OCI-LY7 (cell line): ENCODE measurements at places on chromosomes 1 and 21. TPM values are rescaled to one million over a fixed set of nuclear protein-coding genes. Genes with fewer than 3 reads are reported as not detected.

The SLC25A33 gene
- 14.1 and 16.5 TPM in 2 replicates for total RNA-seq

The ACTN2 gene
- total RNA-seq: not detected in 2 replicates

The NFIA gene
- 16.4 and 18.8 TPM in 2 replicates for total RNA-seq

The HJV gene
- not detected in 2 replicates for total RNA-seq

The KCNN3 gene
- 44.5 and 50.8 TPM in 2 replicates for total RNA-seq

The HNRNPCL2 gene
- total RNA-seq: not detected in 2 replicates

The HMCN1 gene
- total RNA-seq: 0.02 and 0.07 TPM in 2 replicates

The FCRL4 gene
- not detected in 2 replicates for total RNA-seq

The TMEM69 gene
- total RNA-seq: 42.2 and 49.1 TPM in 2 replicates

The OR2T11 gene
- 0.13 TPM in 1 of 2 replicates, not detected in the other for total RNA-seq

The RPL5 gene
- total RNA-seq: 1,651 and 1,677 TPM in 2 replicates

The TMEM200B gene
- not detected in 2 replicates for total RNA-seq

The FHAD1 gene
- not detected in 2 replicates for total RNA-seq

The OR2AK2 gene
- not detected in 2 replicates for total RNA-seq

The DISC1 gene
- total RNA-seq: 0.91 and 1.4 TPM in 2 replicates

The ATG4C gene
- total RNA-seq: 15.2 and 18.4 TPM in 2 replicates

The NEGR1 gene
- not detected in 2 replicates for total RNA-seq

The KRTAP6-2 gene
- not detected in 2 replicates for total RNA-seq

The CDC73 gene
- 47.9 and 50.0 TPM in 2 replicates for total RNA-seq

The RHD gene
- total RNA-seq: not detected in 2 replicates
